ENCODE measurements at places on chromosomes 16 and 17. TPM values are rescaled to one million over a fixed set of nuclear protein-coding genes. Genes with fewer than 3 reads are reported as not detected.

- DNase-seq: no peak
Observed at GRCh38 chr16:4206680-4207079, 35.2 kb downstream of the SRL start.

DNA sequence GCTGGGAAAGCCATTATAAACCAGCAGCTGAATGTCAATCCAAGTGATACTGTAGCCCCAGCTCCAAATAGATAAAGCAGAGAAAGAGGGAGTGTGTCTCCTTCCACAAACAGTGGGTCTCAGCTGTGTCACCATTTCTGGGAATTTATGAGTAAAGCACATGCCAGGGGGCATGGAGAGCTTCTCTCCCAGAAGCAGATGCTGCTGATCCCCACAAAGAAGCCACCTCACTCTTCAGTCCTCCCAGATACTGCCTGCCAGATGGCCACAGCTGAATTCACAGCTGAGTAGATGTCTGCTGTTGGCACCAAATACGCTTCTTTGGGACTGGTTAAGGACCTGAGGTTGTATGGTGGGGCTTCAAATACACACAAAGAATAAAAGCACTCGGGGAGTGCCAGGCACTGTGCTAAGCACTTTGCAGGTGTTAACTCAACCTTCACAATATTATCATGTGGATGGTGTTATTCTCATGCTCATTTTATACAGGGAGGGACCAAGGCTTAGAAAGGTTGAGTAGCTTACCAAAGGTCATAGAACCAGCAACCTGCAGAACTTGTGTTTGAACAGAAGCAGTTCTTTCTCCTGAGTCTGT is 298.3 kb downstream of the CDH11 start:
- DNase-seq: no peak

DNA sequence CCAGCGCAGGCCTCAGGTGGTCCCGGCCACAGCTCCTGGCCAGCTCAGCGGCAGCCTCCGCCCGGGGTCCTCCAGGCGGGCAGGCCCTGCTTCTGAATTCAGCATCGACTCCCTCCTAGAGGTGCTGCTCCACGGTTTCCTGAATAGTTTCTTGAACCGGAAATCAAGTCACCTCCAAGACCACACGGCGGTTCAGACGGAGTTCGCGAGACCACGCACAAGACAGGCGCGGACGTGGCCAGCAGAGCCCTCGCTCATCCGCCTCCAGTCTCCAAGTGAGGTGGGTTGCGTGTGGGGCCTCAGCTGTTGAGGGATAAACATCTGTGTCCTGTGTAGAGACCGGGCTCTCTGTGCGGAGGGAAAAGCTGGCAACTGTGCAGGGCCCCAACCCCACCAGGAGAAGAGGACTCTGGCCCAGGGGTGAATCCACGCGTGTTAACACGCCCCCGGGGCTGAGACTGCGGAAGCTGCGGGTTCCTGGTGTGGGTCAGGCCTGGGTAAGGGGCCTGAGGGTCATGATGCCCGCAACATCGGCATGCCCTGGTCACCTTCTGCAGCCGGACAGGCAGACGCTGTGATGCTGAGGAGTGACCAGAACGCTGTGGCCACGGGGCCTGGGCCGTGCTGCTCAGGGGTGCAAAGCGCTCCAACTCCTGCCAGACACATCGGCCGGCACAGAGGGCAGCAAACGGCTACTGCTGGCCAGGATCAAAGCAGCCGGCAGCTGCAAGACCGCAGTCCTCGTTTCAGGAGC is 55.0 kb upstream of the METRNL start:
- no peak for DNase-seq

DNA sequence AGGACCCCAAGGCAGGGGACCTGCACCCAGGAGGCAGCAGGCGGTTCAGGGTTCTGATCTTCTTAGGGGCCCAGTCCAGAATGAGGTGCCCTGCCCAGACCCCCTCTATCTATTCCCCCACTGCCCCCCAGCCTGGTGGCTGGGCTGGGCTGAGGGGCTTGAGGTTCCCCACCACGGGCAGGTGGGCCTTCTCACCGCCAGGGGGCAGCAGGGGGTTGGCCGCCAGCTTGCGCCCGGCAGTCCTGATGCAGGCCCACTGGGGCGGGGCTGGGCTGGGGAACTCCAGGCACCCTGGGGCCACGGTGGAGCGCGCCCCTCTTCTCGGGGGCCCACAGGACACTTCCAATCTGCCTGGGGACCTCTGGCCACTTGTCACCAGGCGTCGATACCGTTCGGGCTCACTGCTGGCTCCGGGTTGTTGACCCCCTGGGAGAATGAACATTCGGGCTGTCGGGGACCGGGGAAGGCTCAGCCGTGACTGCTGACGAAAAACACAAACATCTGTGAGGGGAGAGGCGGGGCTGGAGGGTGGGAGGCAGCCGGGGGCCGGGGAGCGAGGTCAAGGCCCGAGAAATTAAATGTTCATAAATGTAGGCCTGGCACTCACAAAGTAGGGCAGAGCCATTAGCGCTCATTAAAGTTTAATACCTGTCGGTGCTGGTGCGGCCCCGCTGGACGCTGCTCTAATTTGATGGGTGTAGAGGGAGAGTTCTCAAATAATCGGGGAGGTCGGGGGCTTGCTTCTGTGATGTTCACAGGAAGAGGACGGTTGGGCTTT is 219.3 kb upstream of the GSE1 start:
- DNase-seq: no peak

The CD300A gene
- 7.7 TPM for total RNA-seq

DNA sequence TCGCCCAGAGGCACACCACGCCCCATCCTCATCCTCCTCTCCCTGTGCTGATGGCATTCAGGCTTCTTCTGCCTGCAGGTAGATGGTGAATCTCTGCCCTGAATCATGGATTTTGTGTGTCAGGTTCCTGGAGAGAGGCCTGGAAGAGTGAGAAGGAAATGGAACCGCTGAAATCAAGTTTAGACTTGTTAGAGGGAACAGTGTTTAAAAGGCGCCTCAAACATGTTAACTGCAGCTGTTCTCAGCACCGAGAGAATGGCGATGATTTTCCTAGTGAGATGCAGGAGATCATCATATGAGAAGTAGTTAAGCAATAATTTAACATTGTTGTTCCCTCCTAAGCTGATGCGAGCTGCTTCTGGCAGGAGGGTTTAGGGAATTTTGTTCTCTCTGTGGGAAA is 744.4 kb upstream of the EEF2KMT start:
- no peak for DNase-seq

- no peak for DNase-seq
Observed at GRCh38 chr17:12492450-12492849, 173.2 kb upstream of the MYOCD start.

The MEIOB gene
- total RNA-seq: not detected

DNA sequence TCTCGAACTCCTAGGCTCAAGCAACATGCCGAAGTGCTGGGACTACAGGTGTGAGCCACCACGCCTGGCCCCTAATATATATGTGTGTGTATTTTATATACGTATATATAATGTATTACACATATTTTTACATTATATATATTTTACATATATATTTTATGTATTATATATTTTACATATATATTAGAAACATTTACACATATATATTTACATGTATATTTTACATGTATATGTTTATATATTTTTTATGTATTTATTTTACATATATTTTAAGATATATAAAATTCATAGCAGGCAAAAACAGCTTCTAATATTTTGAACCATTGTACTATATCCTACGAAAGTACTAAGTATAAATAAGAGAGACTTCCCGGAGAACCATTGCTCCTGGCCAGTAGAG is 455.1 kb downstream of the XYLT1 start:
- DNase-seq: no peak

DNA sequence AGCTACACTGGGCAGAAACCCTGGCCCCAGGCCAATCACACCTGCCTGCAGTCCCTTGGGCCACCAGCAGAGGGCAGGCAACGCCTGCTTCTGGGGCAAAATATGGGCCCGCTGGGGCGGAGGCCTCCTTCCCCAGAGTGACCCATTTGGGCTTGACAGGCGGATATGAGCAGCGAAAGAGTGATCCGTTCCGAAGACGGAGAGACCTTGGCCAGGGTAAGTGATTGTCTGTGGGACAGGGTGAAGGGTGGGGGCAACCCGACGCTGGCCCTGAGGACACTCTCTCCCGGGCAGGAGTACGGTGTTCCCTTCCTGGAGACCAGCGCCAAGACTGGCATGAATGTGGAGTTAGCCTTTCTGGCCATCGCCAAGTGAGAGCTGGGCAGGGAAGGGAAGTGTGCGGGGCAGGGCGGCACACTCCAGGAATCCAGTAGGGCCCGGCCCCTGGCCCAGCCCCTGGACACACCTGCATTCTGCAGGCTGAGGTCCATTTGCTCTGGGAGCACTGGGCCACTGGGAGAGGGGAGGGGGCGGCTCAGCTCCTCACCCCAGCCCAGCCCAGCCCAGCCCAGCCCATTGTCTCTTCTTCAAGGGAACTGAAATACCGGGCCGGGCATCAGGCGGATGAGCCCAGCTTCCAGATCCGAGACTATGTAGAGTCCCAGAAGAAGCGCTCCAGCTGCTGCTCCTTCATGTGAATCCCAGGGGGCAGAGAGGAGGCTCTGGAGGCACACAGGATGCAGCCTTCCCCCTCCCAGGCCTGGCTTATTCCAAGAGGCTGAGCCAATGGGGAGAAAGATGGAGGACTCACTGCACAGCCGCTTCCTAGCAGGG is 3.5 kb upstream of the NHERF1 start:
- DNase-seq: peak; percentile 63

The HS3ST3A1 gene
- 5.4 TPM for total RNA-seq

- no peak for DNase-seq
Observed at GRCh38 chr17:38418693-38419507, 9.4 kb upstream of the ARHGAP23 start.

DNA sequence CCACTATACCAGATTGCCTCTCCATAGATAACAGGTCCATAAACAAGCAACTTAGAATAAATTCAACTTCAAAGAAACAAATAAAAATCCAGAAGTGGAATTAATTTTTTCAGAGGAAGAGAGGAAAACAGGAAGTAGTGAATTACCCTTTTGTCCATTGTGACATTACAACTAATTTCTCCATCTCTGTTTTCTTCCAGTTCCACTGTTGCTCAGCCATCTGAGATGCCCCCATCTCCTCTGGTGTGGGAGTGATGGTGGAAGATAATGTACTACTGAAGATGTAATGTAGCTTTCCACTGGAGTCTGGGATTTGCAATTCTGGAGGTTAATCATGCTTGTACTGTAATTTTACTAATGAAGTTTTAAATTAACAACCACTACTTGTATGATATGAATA is 124.6 kb upstream of the TMEM97 start:
- no peak for DNase-seq

GRCh38 chr17:83199500-83200201 is 120.2 kb downstream of the METRNL start:
- peak; percentile 33 for DNase-seq

- DNase-seq: no peak
Observed at GRCh38 chr16:27317738-27318391, 4.1 kb downstream of the IL4R start.

Measured in thoracic aorta (tissue), 2 donors.